ENCODE measurements at places on chromosomes 13 and 19.

DNA sequence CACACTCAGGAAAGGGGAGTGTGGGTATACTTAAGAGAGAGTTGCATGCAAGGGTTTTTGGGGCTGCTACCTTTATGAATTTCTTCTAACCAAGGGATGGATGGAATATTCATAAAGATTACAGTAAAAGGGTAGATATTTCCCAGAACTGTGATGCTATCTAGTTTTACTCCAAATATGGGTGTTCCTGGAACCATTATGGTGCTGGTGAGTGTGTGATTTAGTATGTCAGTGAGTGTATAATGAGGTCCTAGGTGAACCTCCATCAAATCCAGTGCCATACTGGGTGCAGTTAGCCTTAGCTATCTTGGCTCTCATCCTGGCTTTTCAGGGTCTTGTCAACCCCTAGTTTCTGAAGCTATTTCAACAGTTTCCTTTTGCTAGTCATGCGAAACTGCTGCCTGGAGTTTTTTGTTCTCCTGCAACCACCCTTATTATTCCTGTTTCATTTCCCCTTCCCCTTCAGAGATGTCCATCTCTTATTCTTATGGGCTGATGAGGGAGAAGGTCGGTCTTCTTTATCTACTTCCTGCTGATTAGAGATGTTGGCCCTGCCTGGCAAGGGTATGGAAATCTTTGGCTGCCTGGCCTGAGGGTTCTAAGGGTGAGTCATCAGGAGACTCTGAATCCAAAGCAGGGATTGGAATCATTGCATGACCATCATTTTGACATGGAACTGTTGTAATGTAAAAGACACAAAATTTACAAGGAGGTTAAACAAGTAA, 202.3 kb downstream of the NBEA start:
- no peak for DNase-seq

GRCh38 chr13:95388420-95389079, 87.3 kb upstream of the ABCC4 start:
- DNase-seq = no peak

GRCh38 chr19:29154163-29154562, 58.8 kb downstream of the UQCRFS1 start:
- no peak for DNase-seq

- peak; percentile 83 for DNase-seq
Observed at GRCh38 chr19:10270616-10271394, at the start of gene ICAM1. Gene ICAM1 (plus strand): TSS chr19:10271120. CDS start chr19:10271160, 40 bp downstream.

DNA sequence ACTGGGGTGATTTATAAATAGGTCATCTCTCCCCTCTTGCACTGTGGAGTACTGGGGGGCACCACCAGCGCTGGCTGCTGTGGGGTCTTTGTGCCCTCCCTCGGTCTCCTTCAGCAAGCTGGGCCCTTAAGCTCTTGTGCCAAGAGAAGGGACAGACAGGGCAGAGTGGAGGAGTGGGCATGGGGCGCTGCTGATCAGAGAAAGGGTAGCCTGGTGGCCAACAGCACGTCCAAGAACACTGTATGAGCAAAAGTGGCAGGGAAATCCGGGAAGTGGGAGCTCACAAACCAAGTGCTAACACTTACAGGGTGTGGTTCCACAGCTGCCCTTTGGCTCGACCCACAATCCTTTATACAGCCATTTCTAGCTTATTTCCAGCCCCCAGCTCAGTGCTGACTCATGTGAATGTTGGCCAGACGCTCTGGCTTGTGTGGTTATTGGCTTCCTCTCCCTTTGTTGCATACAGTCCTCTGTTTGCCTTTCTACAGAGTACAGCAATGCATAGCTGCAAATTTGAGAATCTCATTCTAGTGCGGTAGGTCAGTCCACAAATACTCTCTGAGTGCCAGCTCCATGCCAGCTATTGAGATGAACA, 298.8 kb downstream of the SHISA2 start:
- peak; percentile 55 for DNase-seq

- DNase-seq = no peak
Observed at GRCh38 chr19:30862876-30863275, 486.4 kb downstream of the TSHZ3 start.

- no peak for DNase-seq
Observed at GRCh38 chr19:5127717-5128116, 158.8 kb downstream of the KDM4B start.

- DNase-seq = peak; percentile 77
Observed at GRCh38 chr19:48752496-48753365, at the start of gene FUT1. Gene FUT1 (minus strand): TSS chr19:48752641. CDS start chr19:48751281, 1,360 bp downstream.

DNA sequence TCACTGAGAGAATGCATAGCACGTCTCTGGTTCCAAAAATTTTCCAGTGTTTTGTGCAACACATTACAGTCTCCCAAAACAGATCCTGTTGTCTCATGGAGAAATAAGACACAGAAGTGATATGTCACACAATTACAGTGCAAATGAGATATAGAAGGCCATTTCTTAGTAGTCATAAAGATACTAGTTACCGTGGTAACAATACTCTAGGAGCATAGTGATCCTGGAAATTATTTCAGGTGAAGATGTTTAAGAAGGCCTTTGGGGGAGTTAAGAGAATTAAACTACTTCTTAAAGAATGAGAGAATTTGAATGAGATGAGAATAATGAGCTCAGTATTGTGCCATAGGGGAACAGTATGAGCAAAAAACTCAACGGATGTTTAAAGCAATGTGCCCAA, 628.0 kb upstream of the MIR17HG start:
- DNase-seq = no peak

DNA sequence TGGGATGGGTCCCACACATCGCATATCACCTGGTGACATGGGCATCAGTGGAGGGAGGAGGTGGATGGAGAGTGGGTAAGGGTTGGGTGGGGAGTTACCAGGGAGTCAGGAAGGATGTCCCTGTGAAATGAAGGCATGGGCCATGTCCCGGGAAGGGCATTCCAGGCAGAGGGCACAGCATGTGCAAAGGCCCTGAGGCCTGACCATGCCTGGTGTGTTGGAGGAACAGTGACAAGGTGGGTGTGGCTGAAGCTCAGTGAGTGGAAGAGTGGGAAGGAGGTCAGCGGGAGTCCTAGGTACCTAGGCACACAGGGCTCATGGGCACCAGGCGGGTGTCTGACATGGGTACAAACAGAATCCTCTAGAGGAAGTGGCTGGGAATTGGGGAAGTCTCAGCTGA, 11.0 kb upstream of the COLGALT1 start:
- DNase-seq = no peak

GRCh38 chr13:51297556-51297955, 41.9 kb upstream of the SERPINE3 start:
- no peak for DNase-seq

DNA sequence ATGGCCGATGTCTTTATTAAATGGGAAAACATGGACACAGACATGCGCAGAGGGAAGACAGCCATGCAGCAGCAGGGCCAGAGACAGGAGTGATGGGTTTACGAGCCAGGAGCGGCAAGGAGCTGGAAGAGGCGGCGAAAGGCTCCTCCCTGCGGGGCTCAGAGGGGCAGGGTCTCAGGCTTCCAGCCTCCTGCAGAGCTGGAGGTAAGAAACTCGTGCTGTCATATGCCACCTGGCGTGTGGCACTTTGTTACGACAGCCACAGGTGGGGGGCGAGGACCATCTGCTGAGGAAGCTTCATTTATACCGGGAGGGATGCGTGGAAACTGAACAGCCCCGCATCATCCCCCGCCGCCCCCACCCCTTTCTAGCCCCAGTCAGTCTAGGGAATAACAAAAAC, 52.0 kb upstream of the SPACA7 start:
- no peak for DNase-seq

- no peak for DNase-seq
Observed at GRCh38 chr13:48838193-48838973, 137.3 kb upstream of the FNDC3A start.

DNA sequence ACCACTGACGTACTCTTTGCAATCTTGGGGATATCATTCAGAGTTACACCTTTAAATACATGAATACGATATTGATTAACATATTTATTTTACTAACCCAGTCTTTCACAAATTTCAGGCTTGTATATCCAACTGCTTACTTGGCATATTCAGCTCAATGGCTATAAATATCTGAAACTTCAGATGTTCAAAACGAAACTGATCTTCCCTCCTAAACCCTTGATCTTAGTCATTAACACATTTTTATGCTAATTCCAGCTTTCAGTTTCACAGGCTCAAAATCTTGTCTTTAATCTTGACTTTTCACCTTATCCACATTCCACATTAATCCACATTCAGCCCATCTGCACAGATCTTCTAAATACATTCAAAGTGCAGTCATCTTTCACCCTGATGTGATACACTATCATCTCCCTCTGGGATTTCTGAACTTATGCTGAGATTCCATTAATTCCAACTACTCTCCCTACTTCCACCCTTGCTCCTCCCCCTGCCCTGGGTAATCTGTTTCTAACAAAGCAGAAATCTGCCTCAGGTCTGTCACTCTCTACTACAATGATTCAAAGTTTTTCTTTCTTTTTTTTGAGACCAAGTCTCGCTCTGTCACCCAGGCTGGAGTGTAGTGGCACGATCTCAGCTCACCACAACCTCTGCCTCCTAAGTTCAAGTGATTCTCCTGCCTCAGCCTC, 387.2 kb downstream of the GPC5 start:
- no peak for DNase-seq

DNA sequence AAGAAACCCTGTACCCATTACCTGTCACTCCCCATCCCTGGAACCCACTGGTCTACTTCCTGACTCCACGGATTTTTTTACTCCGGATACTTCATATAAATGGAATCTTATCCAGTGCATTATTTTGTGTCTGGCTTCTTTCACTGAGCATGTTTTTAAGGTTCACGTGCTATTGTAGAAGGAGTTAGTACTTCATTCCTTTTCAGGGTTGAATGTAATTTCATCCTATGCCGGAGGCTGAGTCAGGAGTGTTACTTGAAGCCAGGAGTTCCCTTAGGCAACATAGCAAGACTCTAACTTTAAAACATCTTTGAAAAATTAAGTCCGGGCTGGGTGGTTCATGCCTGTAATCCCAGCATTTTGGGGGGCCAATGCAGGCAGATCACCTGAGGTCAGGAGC, 17.9 kb upstream of the ELAVL1 start:
- DNase-seq = no peak

- peak; percentile 24 for DNase-seq
Observed at GRCh38 chr19:46159418-46160232, 11.6 kb downstream of the IGFL2 start.

DNA sequence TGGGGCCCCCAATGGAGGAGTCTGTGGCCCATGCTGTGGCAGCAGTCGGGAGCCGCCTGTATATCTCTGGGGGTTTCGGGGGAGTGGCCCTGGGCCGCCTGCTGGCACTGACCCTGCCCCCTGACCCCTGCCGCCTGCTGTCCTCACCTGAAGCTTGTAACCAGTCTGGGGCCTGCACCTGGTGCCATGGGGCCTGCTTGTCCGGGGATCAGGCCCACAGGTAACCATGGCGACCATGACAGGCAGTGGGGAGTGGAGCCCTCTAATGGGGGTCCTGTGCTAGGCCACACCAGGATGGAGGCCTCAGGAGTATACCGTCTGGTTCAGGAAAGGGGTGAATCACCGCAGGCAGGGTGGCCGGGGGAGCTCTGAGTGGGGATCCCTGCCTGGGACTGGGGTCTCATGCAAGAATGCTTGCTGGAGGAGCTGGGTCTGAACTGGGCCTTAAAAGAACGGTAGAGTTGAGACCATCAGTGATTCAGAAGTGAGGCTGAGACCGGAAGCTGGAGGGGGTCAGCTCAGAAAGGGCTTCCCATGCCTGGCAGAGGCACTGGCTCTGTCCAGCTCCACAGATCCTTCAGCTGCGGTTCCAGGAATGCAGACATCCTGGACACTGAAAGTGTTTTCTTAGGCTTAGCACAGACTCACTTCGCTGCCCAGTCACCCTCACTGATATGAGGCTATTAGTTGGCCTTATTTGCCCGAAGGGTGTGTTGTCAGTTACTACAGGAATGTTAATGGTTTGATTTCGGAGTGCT, 29.1 kb downstream of the CNFN start:
- DNase-seq = no peak

GRCh38 chr19:13079542-13079986, 23.1 kb downstream of the LYL1 start:
- DNase-seq = peak; percentile 81

DNA sequence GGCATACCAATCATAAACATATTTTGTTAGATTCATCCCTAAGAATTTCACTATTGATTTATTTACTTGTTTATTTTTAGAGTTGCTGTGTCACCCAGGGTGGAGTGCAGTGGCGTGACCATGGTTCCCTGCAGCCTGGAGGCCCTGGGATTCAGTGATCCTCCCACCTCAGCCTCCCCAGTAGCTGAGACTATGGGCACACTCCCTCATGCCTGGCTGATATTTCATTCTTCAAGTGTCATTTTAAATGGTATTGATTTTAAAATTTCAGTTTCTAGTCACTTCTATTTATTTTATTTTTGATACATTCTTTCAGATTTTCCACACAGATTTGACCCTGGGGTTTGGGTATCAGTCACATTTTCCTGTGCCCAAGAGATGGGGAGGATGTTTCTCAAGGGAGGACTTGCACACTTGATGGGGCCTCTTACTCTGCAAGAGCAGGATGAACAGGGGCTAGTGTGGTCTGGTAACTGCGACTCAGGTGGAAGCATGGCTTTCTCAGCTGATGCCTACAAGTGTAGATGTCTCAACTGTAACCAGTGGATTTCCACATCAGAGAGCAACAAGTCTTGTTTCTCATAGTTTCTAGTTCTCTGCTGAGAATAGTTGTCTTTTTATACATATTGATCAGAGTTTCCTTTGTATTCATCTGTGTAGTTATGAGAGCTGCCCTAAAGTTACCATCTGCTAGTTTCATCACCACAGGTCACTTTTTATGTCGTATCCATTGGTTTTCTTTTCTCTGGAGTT, 40.2 kb downstream of the CCNE1 start:
- DNase-seq = no peak

- no peak for DNase-seq
Observed at GRCh38 chr13:100658363-100658762, 16.2 kb downstream of the TMTC4 start.

- no peak for DNase-seq
Observed at GRCh38 chr13:39777021-39777420, 121.6 kb downstream of the COG6 start.

GRCh38 chr13:21675095-21675991, 4.5 kb downstream of the FGF9 start:
- DNase-seq = peak; percentile 70

- no peak for DNase-seq
Observed at GRCh38 chr13:26987486-26988013, 184.1 kb downstream of the USP12 start.

DNA sequence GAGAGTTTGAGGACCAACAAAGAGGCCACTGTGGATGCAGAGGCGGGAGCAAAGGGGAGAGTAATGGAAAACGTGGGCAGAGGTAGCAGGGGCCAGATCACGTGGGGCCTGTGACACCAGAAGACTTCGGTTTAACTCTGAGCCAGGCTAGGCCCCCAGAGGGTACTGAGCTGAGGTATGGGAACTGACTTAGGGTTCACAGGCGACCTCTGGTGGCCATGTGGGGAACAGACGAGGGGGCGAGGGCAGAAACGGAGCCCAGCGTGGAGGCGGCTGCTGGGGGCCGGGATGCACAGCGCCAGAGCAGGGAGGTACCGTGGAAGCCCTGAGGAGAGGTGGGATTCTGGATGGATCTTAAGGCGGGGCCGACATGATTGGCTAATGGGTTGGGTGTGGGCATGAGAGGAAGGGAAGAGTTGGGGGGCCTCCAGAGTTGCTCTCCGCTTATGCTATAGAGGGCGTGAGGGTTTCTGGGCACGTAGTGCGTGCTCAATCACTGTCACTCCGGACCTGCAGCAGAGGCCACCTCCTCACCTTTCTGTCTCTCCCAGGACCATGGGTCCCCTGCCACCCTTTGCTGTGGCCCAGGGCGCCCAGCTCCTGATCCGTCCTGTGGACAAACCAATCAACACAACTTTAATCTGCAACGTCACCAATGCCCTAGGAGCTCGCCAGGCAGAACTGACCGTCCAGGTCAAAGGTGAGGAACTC, 13.7 kb downstream of the PVR start:
- peak; percentile 60 for DNase-seq

- DNase-seq = no peak
Observed at GRCh38 chr19:15811476-15811875, 4.0 kb downstream of the OR10H1 start.
